Caco-2 (cell line): ENCODE measurements at places on chromosomes 12 and 14. TPM values are rescaled to one million over a fixed set of nuclear protein-coding genes. Genes with fewer than 3 reads are reported as not detected.

GPRC5D gene
- not detected in 2 replicates for total RNA-seq

DNA sequence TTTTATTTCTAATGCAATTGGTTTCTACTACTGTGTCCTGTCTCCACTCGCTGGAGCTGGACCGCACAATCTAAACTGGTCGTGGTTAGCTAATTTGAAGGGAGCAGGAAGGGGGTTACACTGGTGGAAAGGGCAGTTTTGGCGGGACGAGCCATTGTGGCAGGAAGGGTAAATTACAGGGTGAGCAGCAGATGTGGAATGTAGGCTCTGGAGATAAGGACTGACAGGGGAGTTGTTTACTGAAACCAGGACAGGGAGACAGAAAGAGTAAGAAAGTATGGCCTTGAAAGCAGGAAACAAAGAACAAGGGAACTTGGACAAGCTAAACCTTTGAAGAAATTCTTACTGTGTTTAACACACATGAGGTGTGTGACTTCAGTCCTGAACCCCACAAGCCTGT lies 147.8 kb downstream of the ATXN7L3B start:
- DNase-seq, result no peak

DNA sequence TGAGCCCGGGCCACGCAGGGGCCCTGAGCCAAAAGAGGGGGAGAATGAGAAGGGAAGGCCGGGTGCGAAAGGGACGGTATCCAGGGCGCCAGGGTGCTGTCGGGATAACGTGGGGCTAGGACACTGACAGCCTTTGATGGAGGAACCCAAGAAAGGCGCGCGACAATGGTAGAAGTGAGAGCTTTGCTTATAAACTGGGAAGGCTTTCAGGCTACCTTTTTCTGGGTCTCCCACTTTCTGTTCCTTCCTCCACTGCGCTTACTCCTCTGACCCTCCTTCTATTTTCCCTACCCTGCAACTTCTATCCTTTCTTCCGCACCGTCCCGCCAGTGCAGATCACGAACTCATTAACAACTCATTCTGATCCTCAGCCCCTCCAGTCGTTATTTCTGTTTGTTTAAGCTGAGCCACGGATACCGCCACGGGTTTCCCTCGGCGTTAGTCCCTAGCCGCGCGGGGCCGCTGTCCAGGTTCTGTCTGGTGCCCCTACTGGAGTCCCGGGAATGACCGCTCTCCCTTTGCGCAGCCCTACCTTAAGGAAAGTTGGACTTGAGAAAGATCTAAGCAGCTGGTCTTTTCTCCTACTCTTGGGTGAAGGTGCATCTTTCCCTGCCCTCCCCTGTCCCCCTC lies 3.0 kb downstream of the SSTR1 start:
- no peak for DNase-seq

KRT75 gene
- total RNA-seq, result not detected in 2 replicates

- DNase-seq, result peak; percentile 60
Measured at GRCh38 chr12:51959211-51959610, 7.7 kb downstream of the ACVR1B start.

CCDC177 gene
- total RNA-seq, result 0.56 and 0.82 TPM in 2 replicates

EML5 gene
- 0.11 and 0.28 TPM in 2 replicates for total RNA-seq

DNA sequence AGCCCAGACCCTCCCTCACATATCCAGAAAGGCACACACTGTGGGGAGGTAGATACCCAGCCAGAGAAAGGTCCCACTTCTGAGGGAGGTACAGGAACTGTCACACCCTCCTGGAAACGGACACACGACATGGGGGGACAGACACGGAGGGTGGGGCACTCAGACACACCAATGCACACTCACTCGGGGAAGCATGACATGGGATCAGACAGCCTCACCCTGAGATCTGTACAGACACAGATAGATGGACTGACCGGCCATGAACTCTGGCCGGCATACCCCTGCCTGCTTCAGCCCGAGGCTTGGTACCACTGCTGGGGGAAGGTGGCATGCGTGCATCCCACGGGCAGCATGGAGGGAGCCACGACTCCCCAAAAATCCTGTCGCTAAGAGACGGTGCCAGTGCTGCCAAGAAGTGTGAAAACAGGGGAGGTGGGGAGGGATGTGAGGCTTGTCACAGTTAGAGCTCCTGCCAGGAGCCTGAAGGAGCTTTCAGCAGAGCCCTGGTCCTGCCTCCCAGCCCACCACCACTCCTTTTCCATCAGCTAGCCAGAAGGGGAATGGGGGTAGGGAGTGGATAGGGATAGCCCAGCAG lies 571 bp downstream of the CPNE6 start:
- DNase-seq, result no peak

GRCh38 chr14:100441271-100441947 lies 118.3 kb downstream of the SLC25A47 start:
- no peak for DNase-seq

DNA sequence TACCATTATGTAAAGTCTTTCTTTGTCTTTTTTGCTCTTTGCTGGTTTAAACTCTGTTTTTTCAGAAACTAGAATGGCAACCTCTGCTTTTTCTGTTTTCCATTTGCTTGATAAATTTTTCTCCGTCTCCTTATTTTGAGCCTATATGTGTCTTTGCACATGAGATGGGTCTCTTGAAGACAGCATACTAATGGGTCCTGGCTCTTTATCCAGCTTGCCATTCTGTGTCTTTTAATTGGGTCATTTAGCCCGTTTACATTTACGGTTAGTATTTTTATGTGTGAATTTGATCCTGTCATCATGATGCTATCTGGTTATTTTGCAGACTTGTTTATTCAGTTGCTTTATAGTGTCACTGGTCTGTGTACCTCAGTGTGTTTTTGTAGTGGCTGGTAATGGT lies 207.9 kb upstream of the TMEM260 start:
- DNase-seq, result no peak

- no peak for DNase-seq
Measured at GRCh38 chr12:111074965-111075364, 154.6 kb upstream of the MYL2 start.

SMCO3 gene
- not detected in 2 replicates for total RNA-seq

DNA sequence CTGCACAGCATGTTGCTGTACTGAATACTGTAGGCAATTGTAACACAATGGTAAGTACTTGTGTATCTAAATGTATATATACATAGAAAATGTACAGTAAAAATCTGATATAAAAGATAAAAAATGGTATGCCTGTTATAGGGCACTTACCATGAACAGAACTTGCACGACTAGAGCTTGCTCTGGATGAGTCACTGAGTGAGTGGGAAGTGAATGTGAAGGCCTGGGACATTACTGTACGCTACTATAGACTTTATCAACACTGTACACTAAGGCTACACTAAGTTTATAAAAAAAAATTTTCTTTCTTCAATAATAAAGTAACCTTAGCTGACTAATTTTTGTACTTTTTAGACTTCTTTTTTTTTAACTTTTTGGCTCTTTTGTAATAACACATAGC lies 24.2 kb upstream of the NEDD1 start:
- DNase-seq, result no peak

GRCh38 chr14:93276031-93276716 lies 56.7 kb downstream of the BTBD7 start:
- no peak for DNase-seq

- DNase-seq, result peak; percentile 79
Measured at GRCh38 chr12:124916374-124917134, 2.1 kb upstream of the UBC start.

DNA sequence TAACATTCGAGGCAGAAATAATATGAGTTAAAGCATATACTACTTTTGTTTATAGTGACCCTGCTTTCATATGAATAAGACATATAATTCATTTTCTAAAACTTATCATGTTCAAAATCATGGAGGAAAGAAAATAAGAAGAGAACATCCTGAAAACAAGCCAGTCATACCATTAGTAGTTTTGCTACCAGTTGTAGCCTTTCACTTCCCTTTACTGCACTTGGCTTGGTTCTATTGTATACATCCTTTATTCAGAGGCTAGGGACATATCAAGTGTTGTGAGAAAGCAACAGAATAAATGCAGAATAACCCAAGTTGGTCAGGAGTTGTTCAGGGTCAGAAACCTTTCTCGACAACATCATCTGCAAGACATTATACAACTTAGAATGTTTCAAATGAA lies 598.7 kb downstream of the SOX5 start:
- no peak for DNase-seq

SMIM41 gene
- not detected in 2 replicates for total RNA-seq

TPPP2 gene
- not detected in 2 replicates for total RNA-seq

DNA sequence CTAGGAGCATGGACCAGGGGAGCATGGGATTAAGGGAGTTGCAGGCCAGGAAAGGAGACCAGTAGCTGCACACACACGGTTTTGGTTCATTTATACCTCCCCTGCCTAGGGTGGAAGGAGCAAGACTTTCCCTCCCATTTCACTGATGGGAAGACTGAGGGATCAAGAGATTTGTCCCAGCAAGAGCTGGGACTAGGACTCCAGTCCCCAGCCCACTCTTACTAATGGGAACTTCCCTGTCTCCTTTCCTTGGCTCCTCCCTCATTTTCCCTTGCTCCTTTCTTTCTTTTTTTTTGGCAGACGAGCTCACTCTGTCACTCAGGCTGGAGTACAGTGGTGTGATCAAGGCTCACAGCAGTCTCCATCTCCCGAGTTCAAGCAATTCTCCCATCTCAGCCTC lies 13.0 kb downstream of the SCNN1A start:
- DNase-seq, result no peak
